ENCODE measurements at places on chromosomes 7 and 10. TPM values are rescaled to one million over a fixed set of nuclear protein-coding genes. Genes with fewer than 3 reads are reported as not detected.
A peak's percentile ranks its signal among the peaks of the same experiment; 100 is the strongest.

DNA sequence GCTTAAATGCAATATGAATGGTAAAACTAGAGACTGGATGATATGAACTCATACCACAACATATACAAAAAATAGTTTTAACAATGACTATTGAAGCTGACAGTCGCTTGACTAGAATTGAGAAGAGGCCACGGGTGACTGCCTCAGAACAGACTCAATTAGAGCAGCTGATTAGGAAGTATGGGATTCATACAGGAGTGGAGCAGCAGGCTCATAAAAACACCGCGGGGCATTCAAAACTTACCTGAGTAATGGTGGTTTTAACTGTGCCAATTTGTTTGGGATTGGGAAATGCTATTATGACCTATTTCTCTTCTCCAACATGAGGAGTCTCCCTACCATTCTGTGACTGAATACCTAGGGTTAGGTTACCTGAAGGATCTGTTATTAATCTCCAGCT is 2.1 kb downstream of the CADPS2 start:
- H3K27ac ChIP-seq, result no peak overlapping the region
- no peak overlapping the region for H3K4me3 ChIP-seq
- H3K4me1 ChIP-seq, result no peaks in the 10 kb centered on the region
- H3K36me3 ChIP-seq, result no peaks in the 10 kb centered on the region
- no peak for DNase-seq

DNA sequence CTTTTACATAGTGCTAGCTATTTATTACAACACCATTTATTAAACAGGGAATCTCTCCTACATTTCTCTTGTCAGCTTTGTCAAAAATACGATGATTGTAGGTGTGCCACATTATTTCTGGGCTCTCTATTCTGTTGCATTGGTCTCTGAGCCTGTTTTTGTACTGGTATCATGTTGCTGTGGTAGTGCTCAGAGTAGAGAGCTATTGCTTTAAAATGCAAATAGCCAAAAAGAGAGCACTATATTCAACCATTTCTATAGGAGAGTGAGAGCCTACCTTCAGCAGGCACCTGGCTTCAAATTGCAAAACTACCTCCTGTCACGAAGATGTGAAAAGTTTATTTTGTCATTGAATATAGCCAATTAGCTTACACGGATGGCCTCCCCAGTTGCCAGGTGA is 8.1 kb downstream of the ZNF92 start:
- H3K4me1 ChIP-seq, result peaks cover 3% of the 10 kb centered on the region
- no peak overlapping the region for H3K27ac ChIP-seq
- H3K27me3 ChIP-seq, result no peaks in the 10 kb centered on the region
- peaks cover 8% of the 10 kb centered on the region for H3K36me3 ChIP-seq
- no peak overlapping the region for H3K4me3 ChIP-seq

DNA sequence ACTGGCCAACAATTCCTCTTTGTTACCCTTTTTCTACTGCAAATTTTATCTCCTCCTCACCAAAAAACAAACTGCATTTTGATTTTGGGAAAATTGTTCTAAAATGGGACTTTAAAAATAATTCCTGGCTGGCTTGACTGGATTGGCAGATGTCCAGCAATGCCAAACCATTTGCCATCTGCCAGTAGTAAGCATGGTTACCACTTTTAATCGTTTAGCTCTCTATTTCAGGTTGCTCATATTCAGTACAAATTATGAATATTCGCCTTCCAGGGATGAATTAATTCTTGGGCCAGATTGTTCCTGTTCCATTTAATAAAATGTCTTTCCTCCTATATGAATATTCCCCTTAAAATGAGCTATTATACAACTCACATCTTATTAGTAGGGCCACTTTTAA is 35.7 kb downstream of the SMNDC1 start:
- H3K4me3 ChIP-seq, result no peak overlapping the region
- H3K36me3 ChIP-seq, result no peaks in the 10 kb centered on the region

- no peaks in the 10 kb centered on the region for H3K27me3 ChIP-seq
- no peak for DNase-seq
- H3K4me3 ChIP-seq, result no peak overlapping the region
- H3K27ac ChIP-seq, result no peak overlapping the region
- no peaks in the 10 kb centered on the region for H3K36me3 ChIP-seq
- peaks cover 61% of the 10 kb centered on the region for H3K4me1 ChIP-seq
Observed at GRCh38 chr10:104332243-104333031, 5.8 kb downstream of the ITPRIP start.

DNA sequence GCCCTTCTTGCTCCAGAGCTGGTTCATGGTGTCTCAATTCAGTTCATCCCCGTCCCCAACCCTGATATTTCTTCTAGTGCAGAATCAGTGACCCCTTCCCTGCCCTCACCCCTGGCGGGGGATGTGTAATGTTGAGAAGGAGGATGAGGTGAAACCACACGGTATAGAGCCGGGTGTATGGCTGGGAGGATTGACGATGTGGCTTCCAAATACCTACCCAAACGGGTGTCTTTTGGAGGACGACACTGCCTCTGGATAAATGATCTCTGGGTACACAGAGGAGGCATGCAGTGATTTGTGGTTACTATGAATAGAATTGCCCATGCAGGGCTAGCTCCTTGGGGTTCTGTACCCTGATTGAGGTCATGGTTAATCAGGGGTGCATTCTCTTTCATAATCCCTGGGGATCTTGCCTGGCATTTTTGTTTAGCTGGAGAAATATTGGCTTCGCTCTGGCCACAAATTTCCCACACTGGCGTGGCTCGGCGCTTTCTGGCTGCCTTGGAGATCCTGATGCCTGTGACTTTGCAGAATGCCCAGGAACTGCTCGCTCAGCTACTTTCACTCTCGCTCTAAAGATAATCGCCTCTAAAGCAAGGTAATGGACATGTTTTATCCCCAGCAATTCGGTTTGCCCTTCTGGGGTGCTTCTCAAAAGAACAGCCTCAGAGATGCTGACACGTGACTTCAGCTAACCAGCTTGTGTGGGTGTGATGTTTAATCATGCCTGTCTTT is 89.2 kb downstream of the RBM20 start:
- no peaks in the 10 kb centered on the region for H3K36me3 ChIP-seq
- H3K4me1 ChIP-seq, result no peaks in the 10 kb centered on the region
- no peaks in the 10 kb centered on the region for H3K27me3 ChIP-seq
- no peak overlapping the region for H3K4me3 ChIP-seq

- no peaks in the 10 kb centered on the region for H3K36me3 ChIP-seq
- no peaks in the 10 kb centered on the region for H3K4me1 ChIP-seq
- H3K27me3 ChIP-seq, result no peaks in the 10 kb centered on the region
- H3K4me3 ChIP-seq, result no peak overlapping the region
Observed at GRCh38 chr7:127954357-127954748, 76.9 kb downstream of the LRRC4 start.

The COL1A2 gene
- 350 TPM for polyA plus RNA-seq

The FAM13C gene
- polyA plus RNA-seq, result 1.1 TPM

DNA sequence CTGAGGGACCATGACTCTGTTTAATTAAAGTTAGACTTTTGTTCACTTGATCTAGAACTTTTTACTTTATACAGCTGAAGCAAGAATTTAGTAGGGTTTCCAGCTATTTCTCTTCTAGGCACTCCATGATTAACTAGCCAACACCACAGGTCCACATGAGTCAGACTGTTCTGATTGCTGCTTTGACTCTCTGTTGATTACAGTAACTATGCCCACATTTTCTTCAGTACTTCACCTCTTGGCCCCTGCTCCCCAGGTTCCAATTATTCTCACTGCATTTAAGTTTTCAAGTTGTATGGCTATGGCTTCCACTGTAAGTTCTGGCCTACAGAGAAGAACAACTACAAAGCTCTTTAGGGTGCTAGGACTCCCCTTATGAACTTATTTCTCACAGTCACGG is 737.2 kb upstream of the IGFBP3 start:
- no peak for DNase-seq
- H3K4me1 ChIP-seq, result no peaks in the 10 kb centered on the region
- H3K36me3 ChIP-seq, result no peaks in the 10 kb centered on the region
- no peak overlapping the region for H3K27ac ChIP-seq

The VOPP1 gene
- 32.7 TPM for polyA plus RNA-seq

The CDNF gene
- polyA plus RNA-seq, result 0.75 TPM

GRCh38 chr7:17101207-17101696 is 197.2 kb upstream of the AHR start:
- no peak for DNase-seq
- H3K27me3 ChIP-seq, result no peaks in the 10 kb centered on the region
- no peaks in the 10 kb centered on the region for H3K36me3 ChIP-seq

DNA sequence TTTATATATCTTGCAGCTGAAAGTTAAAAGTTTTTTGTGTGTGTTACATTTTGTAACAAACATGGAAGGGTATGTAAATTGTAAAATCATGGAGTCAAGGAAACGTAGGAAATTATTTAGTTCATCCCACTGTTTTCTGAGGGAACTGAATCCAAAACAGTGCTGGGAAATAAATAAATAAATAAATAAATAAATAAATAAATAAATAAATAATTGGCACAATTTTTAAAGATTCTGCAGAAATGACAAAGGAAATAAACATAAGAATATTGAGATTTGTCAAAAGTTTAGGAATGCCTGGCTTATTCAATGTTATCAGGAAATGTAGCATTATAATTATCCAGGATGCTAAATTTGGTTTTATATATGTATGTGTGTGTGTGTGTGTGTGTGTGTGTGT is 91.4 kb upstream of the AGBL3 start:
- H3K4me1 ChIP-seq, result no peaks in the 10 kb centered on the region
- H3K27me3 ChIP-seq, result no peaks in the 10 kb centered on the region
- no peak overlapping the region for H3K27ac ChIP-seq
- DNase-seq, result no peak

GRCh38 chr7:110775046-110775445 is 315.9 kb upstream of the LRRN3 start:
- H3K4me3 ChIP-seq, result no peak overlapping the region
- DNase-seq, result no peak
- no peaks in the 10 kb centered on the region for H3K27me3 ChIP-seq
- no peak overlapping the region for H3K27ac ChIP-seq

The ALOX5 gene
- 14.6 TPM for polyA plus RNA-seq

- DNase-seq, result no peak
- H3K4me1 ChIP-seq, result no peaks in the 10 kb centered on the region
- no peaks in the 10 kb centered on the region for H3K36me3 ChIP-seq
- H3K27me3 ChIP-seq, result no peaks in the 10 kb centered on the region
Observed at GRCh38 chr7:140870003-140870402, 54.7 kb downstream of the BRAF start.

- no peaks in the 10 kb centered on the region for H3K4me1 ChIP-seq
- no peak overlapping the region for H3K4me3 ChIP-seq
- no peak overlapping the region for H3K27ac ChIP-seq
- no peak for DNase-seq
Observed at GRCh38 chr7:19079066-19079465, 38.4 kb downstream of the TWIST1 start.

The LRRC61 gene
- 16.8 TPM for polyA plus RNA-seq

GRCh38 chr10:98078774-98079173 is 48.4 kb upstream of the CRTAC1 start:
- H3K27me3 ChIP-seq, result peaks cover 6% of the 10 kb centered on the region
- no peak overlapping the region for H3K27ac ChIP-seq
- no peaks in the 10 kb centered on the region for H3K4me1 ChIP-seq
- no peak overlapping the region for H3K4me3 ChIP-seq
- H3K36me3 ChIP-seq, result no peaks in the 10 kb centered on the region

GRCh38 chr7:37069336-37069735 is 345.0 kb upstream of the AOAH start:
- no peaks in the 10 kb centered on the region for H3K27me3 ChIP-seq
- H3K27ac ChIP-seq, result no peak overlapping the region
- DNase-seq, result no peak
- H3K4me1 ChIP-seq, result no peaks in the 10 kb centered on the region
- H3K36me3 ChIP-seq, result no peaks in the 10 kb centered on the region
- H3K4me3 ChIP-seq, result no peak overlapping the region

DNA sequence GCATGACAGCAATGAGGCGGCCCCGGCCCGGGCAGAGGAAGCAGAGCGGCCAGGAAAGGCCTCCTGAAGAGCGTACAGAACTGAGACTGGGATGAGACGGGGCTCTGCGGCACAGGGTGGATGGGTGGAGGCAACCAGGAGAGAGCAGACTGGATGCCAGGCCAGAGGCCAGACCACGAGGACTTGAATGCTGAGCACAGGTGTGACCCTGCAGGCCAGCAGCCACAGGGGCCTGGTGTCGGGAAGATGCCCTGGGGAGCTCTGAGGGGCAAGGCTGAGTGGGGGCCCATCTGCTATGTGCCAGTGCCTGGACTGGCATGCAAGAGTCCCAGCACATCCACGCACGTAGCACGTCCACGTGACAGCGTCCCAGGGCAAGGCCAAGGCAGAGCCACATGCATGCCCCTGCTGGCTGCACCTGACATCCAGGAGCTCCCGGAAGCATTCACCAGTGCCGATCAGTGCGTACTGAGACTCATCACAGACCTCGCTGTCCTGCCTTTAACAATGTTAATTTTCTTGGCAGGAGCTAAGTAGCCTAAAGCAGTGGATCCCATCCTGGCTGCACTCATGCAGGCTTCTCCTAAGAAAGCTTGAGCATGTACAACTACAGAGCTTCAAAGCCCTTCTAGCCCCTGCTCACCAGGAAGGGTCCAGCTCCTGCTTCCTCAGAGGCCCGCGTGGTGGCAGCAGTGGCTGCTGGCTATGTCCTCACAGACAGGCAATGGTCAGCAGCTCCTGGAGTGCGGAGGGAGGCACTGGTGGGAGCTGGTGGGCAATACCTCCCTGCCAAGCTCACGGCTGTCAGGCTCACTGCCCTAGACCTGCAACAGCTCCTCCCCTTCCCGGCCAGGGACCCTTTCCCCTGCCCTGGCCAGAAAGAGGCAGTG is 18.0 kb downstream of the GRID1 start:
- no peak overlapping the region for H3K4me3 ChIP-seq
- peaks cover 7% of the 10 kb centered on the region for H3K27me3 ChIP-seq
- H3K4me1 ChIP-seq, result no peaks in the 10 kb centered on the region
- no peak overlapping the region for H3K27ac ChIP-seq
- no peak for DNase-seq

- H3K27ac ChIP-seq, result peak overlapping the region; percentile 94
- H3K36me3 ChIP-seq, result no peaks in the 10 kb centered on the region
- peak; percentile 99 for DNase-seq
- peaks cover 5% of the 10 kb centered on the region for H3K4me1 ChIP-seq
Observed at GRCh38 chr7:155618708-155619633, 25.5 kb upstream of the RBM33 start.

DNA sequence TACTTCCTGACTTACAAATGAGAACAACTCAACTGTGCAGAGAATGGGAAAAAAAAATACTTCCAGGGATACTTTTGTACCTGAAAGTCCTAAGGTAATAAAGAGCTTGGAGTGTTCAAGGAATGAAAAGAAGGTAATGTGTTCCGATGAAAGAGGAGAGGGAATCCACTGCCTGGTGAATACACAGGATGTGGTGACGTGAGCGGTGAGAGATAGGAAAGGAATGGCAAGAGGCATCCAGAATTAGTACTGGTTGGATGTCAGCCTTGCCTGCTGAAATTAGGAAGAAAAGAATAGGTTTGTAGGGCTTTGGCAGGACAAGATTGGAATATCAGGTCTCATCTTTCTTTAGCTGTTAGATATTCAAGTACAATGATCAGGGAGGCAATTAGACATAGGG is 347.7 kb downstream of the POM121L12 start:
- no peak overlapping the region for H3K4me3 ChIP-seq
- no peak for DNase-seq

The ANKRD7 gene
- polyA plus RNA-seq, result 0.12 TPM

The ATAD1 gene
- 34.4 TPM for polyA plus RNA-seq

The SPDYE1 gene
- polyA plus RNA-seq, result not detected

DNA sequence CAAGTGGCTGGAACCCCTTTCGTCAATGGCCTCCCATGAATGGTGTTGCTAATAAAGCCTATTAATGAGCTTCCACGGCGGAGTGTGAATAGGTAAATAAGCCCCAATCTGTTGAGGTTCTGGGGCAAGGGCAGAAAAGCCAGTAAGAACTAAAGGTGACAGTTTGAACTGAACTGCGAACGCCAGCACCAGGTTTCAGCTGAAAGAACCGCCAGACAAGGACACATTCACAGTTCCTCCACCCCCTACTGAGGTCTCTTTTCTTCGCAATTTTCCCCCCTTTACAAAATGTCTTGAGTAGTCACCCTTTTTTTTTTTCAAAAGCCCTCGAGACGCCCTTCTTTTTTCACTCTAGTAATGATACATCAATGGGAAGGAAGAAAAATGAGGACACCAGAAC is 2.4 kb upstream of the FGFR2 start:
- H3K27me3 ChIP-seq, result peaks cover 2% of the 10 kb centered on the region
- H3K4me1 ChIP-seq, result peaks cover 8% of the 10 kb centered on the region

Measured in small intestine (tissue), 16 donors.